ENCODE measurements at places on chromosomes 3 and 15. TPM values are rescaled to one million over a fixed set of nuclear protein-coding genes. Genes with fewer than 3 reads are reported as not detected.
A peak's percentile ranks its signal among the peaks of the same experiment; 100 is the strongest.

SENP8 gene
- 6.3 TPM for total RNA-seq

GRCh38 chr3:120497336-120497735 is 46.5 kb upstream of the FSTL1 start:
- no peaks in the 10 kb centered on the region for H3K27me3 ChIP-seq
- H3K27ac ChIP-seq: peak overlapping the region; percentile 32
- no peak for DNase-seq
- no peak overlapping the region for H3K4me3 ChIP-seq

EAF2 gene
- 7.6 TPM for total RNA-seq

DNA sequence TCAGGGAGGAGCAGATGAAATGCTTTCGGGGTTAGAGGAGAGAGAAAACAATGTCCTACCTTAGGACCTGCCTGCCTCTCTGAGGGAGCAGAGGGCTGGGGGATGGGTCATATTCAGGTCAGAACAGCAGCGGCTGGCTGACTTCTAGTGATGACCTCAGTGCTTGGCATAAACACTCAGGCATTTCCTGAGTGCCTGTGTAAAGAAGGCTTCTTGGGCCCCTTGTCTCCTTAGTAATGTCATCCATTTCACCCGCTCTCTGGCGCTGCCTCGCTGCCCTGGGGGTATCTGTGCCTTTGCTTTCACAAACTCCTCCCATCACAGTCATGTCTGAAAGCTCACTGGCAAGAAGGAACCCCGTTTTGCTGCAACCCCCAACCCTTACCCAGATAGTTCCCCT is 82.9 kb upstream of the GSK3B start:
- peak; percentile 13 for DNase-seq
- peaks cover 13% of the 10 kb centered on the region for H3K4me1 ChIP-seq
- H3K36me3 ChIP-seq: no peaks in the 10 kb centered on the region
- H3K27ac ChIP-seq: no peak overlapping the region
- H3K27me3 ChIP-seq: no peaks in the 10 kb centered on the region

- DNase-seq: no peak
- H3K4me1 ChIP-seq: peaks cover 49% of the 10 kb centered on the region
- peak overlapping the region; percentile 74 for H3K27ac ChIP-seq
- H3K27me3 ChIP-seq: no peaks in the 10 kb centered on the region
- H3K4me3 ChIP-seq: no peak overlapping the region
- H3K36me3 ChIP-seq: no peaks in the 10 kb centered on the region
Measured at GRCh38 chr3:110755345-110755744, 316.3 kb upstream of the NECTIN3 start.

Measured in WTC11 (cell line).